ENCODE measurements at places on chromosomes 3 and 15.

- DNase-seq = no peak
Observed at GRCh38 chr3:64247991-64248646, 22.9 kb upstream of the PRICKLE2 start.

DNA sequence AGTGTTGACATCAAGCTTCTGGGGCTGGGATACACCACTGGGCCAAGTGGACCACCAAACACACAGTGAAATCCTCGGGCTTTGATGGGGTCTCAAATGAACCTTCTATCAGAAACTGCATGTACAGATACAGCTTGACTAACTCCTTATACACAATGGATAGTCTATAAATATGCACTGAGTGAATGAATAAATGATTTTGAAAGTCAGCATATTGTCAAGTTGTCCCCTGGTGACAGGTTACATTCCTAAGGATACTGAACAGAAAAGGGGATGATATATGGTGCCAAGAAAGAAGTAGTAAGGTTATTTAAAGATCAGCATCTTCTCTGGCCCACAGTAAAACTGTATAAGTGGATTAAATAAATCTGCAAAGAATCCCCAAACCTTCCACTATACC is 159.4 kb upstream of the SLC2A2 start:
- DNase-seq = no peak

GRCh38 chr3:172112734-172113120 is 73.3 kb downstream of the FNDC3B start:
- DNase-seq = no peak

DNA sequence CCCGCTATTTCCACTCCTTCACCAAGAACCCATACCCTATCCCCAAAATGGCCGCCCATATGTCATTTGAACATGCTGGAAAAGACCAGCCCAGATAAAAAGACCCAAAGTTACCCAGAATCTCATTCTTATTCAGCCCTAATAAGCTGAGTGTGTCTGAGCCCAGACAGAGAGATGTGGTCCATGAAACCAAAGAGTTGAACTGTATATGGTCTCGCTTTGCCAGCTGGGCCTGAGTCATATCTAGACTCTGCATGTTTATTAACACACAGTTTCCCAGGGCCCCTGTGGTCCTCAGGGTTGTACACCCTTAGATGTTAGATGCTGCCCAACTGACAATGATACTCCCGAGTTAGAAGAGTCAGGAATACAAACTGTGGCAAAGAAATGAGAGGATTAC is 201.9 kb upstream of the STRIT1 start:
- DNase-seq = no peak

DNA sequence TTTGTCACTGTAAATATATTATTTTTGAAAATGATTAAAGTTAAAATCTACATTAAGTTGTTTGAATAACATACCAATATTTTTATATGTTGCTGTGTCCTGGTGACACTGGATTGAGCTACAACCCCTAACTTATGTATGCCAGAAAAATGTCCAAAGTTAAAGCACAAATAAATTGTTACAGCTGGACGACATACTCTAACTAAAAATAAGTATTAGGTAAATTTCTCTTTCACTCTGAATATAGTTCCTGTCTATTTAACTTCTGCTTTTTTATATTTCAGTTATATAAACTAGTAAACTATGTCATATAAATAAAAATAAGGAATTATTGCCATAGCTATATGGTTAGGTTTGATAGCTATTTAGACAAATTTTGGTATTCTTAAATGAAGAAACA is 118.5 kb upstream of the SAMMSON start:
- no peak for DNase-seq

- no peak for DNase-seq
Observed at GRCh38 chr3:106206613-106207012, 337.8 kb upstream of the CBLB start.

GRCh38 chr15:73677146-73677607 is 7.0 kb upstream of the CD276 start:
- DNase-seq = no peak

GRCh38 chr3:31288224-31288623 is 244.5 kb upstream of the STT3B start:
- no peak for DNase-seq

DNA sequence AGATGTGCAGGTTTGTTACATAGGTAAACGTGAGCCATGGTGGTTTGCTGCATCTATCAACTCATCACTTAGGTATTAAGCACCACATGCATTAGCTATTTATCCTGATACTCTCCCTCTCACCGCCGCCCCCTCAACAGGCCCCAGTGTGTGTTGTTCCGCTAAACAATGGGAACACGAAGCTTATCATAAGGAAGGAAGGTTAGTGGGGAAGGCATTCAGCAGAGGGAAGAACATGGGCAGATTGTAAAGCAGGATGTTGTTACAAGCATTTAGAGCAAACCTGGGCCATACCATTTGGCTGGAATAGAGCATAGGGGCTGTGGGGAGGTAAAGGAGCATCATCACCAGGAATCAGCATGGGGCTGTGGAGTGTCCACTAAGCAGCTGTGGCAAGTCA is 111.8 kb downstream of the SSR3 start:
- DNase-seq = no peak

DNA sequence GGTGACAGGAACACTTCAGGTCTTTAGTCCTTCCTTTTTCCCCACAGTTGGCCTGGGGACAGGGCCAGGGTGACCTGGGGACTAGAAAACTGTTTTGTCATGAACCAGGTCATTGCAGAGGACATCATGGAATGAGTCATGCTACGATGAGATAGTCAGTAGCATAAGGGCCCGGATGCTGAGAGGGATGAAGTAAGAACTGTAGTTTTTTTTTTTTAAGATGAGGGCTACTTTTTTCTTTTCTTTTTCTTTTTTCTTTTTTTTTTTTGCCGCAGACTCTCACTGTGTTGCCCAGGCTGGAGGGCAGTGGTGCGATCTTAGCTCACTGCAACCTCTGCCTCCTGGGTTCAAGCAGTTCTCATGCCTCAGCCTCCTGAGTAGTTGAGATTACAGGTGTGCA is 8.0 kb downstream of the MAP2K5 start:
- DNase-seq = no peak
